ENCODE measurements at places on chromosomes 6 and 20.

- DNase-seq: no peak
Observed at GRCh38 chr6:135426833-135427232, 70.7 kb downstream of the AHI1 start.

GRCh38 chr20:3101737-3102574 is 17.4 kb upstream of the AVP start:
- no peak for DNase-seq

GRCh38 chr20:48631114-48632016 is 196.4 kb downstream of the PREX1 start:
- DNase-seq: no peak

- DNase-seq: no peak
Observed at GRCh38 chr6:51301962-51302361, 483.3 kb downstream of the TFAP2B start.

DNA sequence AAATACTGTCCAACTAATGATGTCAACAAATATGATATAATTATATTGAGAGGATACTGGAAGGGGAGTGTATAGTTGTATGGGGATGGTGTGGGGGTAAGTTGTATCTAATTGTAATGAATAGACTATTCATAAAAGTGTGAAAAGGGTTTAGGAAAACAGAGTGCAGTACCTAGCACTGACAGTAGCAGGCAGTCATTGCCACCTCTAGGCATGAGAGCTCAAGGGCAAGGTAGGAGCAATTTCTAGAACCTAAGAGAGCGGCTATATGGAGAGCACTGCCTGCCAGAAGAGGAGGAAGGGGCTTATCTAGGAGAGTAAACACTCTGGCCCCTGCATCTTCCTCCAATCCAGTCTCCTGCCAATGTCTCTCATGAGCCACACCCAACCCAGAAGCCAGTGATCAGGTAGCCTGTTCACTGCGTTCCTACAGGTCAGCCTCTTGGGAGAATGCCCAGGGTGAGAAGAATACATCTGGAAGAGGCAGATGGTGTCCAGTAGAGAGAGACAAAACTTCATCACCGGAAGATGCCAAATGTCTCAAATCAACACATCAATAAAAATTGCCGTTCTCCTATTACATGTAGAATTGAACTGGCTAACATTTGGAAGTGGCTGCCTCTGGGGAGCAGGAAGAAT is 200.0 kb downstream of the LY86 start:
- DNase-seq: peak; percentile 99

GRCh38 chr20:47993035-47993755 is 207.9 kb upstream of the SULF2 start:
- no peak for DNase-seq

DNA sequence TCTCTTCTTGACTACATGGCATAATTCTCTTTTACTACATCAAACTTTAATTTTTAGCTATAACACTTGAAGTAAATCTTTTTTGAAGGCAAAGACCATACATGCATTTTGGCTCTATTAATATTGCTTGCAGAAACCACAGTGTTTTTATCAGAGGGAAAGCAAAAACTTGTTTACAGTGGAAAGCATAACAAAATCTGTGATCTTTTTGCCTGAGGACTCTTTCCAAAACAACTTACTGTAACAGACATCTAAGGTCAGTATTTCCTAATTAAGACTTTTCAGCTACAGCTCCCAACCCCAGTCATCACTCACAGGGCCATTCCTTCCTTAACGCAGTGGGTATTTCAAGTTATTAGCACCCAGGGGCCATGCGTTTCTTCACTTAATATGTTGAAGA is 274.7 kb downstream of the CDKAL1 start:
- no peak for DNase-seq
